Renal cortical epithelial cell (primary cell): ENCODE measurements at places on chromosomes 5 and 9. TPM values are rescaled to one million over a fixed set of nuclear protein-coding genes. Genes with fewer than 3 reads are reported as not detected.

DNA sequence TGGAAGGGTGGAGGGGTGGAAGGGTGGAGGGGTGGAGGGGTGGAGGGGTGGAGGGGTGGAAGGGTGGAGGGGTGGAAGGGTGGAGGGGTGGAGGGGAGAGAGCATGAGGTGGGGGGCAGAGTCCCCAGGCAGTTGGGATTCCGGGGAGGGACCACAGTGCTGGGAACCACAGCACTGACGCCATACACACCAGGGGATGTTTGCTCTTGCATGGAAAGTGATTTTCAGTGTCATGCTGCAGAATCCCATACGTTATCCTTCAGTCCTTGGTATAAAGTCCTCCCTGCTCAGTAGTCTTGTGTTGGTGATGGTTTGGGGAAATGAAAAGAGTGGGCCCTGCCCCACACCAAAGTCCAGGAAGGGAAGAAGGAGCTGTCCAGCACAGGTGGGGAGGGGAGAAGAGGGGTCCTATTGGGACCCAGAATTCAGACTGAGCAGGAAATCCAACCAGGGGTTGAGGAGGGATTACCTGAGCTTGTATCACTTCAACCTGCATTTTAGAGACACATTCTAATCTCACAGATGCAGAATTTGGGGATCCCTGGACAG, 5.5 kb upstream of the FIBCD1 start:
- no peak for DNase-seq

GRCh38 chr5:8650186-8650585, 781.2 kb downstream of the MTRR start:
- DNase-seq, result peak; percentile 87

GRCh38 chr5:101393795-101394450, 490.8 kb upstream of the ST8SIA4 start:
- DNase-seq, result no peak

The COQ4 gene
- 35.5 and 38.2 TPM in 2 replicates for total RNA-seq

- no peak for DNase-seq
Observed at GRCh38 chr9:127654619-127655018, 42.5 kb downstream of the STXBP1 start.

DNA sequence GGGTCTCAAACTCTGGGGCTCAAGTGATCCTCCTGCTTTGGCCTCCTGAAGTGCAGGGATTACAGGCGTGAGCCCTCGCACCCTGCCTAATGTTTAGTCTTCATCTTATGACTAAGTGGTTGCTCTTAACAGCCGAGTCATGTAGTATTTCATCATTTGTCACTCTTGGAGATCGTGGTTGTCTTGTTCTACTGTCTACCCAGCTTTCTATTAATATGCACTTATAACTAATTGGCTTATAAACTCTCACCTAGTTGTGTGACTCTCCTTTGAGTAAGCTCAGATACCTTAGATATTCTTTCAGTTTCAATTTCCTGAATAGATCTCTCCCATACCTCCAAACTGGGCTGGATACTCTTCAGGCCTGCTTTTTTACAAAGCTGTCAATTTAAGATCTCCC, 19.9 kb downstream of the SLC44A1 start:
- DNase-seq, result peak; percentile 64

The CCNI2 gene
- 1.1 and 2.3 TPM in 2 replicates for total RNA-seq

GRCh38 chr5:169165052-169165451, 135.9 kb downstream of the SLIT3 start:
- DNase-seq, result no peak

GRCh38 chr5:36928947-36929346, 52.4 kb downstream of the NIPBL start:
- DNase-seq, result peak; percentile 59

DNA sequence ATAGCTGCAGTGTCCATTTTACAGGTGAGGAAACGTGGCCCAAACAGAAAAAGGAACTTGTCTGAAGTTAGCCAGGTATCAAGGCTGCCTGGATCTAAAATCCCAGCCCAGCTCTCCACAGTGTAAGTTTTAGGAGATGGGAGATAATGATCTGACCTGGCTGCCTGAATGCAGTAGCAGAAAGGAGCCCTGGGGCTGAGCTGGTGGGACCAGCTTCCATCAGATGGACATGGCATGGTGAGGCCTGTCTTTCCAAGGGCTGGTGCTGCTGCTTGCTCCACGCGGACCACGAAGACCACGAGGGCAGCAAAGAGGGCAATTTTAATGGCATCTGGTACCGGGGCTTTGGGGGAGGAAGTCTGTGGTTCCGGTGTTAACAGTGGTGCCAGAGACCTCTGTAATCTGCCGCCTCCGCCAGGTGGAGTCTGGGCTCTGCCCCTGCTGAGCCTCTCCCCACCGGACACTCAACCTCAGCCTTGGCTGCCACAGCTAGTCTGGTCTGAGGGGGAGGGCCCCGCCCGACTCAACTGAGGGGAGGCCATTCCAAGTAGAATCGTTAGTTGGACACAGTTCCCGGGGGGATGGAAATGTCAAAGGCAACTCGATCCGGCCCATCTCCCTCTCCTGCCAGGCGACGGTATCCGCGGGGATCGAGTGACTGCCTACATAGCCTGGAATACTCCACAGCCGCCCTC, 650 bp downstream of the MYORG start:
- peak; percentile 33 for DNase-seq

The CNTLN gene
- 6.1 and 9.5 TPM in 2 replicates for total RNA-seq

The PLAC8L1 gene
- not detected in 2 replicates for total RNA-seq

DNA sequence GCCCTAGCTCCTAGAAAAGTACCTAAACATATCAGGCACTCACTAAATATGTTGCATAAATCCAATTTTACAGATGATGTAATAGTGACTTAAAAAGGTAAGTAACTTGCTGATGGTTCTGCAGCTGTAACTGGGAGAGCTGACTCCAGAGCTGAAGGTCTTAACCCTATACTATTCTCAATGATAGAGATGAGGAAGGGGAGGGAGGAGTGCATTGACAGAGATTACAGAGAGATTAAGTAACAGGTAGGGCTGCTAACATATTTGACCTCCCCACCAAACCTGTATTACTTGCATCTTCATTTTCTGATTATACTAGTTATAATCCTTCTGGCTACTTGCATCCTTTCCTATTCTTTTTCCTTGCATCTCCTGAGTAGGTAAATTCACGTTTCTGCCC, 255.4 kb upstream of the EFNA5 start:
- no peak for DNase-seq

GRCh38 chr5:80223561-80223960, 32.3 kb downstream of the SERINC5 start:
- no peak for DNase-seq

DNA sequence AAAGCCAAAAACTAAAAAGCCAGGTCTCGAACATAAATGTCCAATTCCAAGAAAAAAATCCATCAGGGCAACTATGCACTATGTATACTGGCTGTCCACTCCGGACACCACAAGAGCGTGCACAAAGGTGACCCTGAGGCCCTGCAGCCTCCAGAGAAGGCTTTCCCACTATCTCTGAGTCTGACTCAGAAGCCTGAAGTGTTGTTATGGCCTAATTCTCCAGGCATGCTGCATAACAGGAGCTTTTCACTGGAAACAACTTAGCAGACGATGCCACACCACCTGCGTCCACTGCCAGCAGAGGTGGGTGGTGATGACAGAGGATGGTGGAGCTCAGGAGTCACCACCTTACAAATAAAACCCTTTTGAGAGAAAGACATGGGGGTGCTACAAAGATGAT, 63.7 kb downstream of the HABP4 start:
- DNase-seq, result no peak

The GLDC gene
- total RNA-seq, result 129 and 177 TPM in 2 replicates

The ANKRD31 gene
- under 0.01 and 0.25 TPM in 2 replicates for total RNA-seq

DNA sequence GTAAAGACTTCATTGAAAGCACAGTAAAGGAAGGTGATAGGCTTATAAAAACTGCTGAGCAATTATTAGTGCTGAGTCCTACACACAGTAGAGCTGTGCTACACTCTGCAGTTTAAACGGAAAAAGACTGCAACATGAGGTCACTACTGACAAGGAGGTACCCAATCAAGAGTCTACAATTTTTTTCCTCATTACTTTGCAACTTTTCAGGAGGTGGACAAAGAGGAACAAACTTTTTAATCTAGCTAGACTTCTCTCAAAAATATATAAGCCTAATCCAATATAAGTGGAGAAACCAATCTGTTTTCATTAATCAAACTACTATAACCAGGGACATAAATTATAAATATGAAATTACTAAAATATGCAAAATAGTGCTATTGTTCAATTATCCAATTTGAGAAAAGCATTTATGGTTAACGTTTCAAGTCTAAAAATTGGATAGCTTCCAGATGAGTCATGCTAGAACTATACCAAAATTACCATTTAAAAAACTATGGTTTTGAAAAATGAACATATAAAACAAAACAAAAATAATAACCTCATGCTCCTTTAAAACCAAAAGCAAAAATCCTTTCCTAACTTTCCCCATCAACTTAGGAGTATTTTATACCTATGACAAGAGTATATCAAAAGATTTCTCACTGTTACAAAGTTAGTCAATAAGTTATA, 37.7 kb downstream of the FAM13B start:
- peak; percentile 43 for DNase-seq

The OTP gene
- not detected in 2 replicates for total RNA-seq

DNA sequence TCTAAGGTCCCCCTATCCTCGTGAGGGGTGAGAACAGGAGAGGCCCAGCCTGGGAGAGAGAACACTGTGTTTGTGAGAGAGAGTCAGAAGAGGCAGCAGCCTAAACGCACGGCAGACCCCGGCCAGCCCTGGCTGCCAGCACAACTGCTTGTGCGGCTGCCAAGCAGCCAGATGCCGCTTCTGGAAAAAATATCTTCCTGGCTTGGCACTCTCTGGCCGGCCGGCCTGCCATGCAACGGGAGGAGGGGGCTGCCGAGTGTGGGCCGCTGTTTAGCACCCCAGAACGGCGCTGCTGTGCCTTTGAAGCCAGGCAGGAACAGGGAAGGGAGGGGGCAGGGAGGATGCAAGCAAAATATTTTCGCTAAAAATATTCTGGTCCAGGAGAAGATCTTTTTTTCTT, 105.0 kb downstream of the FGF18 start:
- DNase-seq, result no peak

DNA sequence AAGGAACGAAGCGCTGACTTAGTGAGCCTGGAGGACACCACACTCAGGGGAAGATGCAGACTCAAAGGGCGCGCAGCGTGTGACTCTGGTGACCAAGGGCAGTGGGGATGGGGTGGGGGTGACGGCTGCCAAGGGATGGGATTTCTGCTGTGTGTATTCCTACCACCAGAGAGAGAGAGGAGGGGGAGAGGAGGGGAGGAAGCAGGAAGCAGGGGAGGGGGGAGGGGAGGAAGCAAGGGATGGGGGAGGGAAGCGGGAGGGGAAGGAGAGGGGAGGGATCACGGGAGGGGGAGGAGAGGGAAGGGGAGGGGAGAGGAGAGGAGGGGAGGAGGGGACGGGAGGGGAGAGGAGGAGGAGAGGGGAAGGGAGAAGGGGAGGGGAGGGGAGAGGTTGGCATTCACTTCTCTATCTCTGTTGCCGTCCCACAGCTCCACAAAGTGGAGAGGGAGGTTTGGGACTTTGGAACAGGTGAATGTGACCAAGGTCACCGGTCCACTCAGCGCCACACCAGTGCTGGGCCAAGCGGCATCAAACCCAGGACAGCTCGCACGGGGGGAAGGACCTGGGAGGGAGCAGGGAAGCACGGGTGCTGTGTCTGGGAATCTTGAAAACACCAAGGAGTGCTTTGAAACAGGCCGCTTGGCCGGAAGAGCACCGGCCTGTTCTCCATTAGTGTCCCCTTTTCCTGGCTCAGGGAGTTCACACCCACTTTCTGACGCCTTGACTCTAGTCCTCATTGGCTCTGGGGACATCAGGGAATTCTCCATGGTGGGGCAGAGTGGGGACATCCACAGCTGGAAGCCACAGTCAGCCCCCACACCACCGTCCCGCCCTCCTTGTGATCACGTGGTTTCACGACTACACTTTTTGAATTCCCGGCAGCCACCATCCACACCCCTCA, 77.4 kb downstream of the VAV2 start:
- no peak for DNase-seq

DNA sequence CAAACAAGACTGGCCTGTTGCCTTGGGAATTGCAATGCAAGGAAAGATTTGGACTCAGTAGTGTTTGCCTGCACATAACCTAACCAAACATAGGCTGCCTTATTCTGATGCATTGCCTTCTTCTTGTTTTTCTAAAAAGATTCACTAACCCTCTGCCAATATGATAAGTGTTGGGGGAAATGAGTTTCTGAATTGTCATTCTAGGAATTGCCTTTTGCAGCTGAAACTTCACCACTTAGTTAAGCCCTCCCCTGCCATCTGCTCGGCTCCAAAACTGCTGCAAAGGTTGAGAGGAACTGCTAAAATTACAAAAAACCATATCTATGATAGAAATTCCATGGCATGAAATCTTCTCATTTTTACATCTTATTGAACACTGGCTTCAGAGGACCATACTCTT, 41.6 kb upstream of the SPATA31D4 start:
- DNase-seq, result no peak

- DNase-seq, result no peak
Observed at GRCh38 chr5:107653685-107654084, 17.1 kb downstream of the EFNA5 start.

DNA sequence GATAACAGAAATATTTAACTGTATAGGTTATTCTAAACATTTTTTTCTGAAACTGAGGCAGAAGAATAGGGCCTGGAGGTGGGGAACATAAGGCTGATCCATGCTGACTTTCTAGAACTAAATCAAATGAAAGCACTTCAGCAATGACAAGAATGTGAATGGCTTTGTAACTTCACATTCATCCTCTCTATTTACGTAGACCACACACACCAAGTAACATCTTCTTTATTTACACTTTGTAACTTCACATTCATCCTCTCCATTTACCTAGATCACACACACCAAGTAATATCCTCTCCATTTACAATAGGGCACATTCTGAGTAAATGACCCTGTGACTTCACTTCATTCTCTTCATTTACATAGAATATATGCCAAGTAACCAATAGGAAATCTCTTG, 251.8 kb upstream of the CDH9 start:
- peak; percentile 13 for DNase-seq

GRCh38 chr9:114718801-114719221, 36.8 kb upstream of the TEX48 start:
- DNase-seq, result peak; percentile 94

- no peak for DNase-seq
Observed at GRCh38 chr5:140113180-140113698, 670 bp upstream of the PURA start.

DNA sequence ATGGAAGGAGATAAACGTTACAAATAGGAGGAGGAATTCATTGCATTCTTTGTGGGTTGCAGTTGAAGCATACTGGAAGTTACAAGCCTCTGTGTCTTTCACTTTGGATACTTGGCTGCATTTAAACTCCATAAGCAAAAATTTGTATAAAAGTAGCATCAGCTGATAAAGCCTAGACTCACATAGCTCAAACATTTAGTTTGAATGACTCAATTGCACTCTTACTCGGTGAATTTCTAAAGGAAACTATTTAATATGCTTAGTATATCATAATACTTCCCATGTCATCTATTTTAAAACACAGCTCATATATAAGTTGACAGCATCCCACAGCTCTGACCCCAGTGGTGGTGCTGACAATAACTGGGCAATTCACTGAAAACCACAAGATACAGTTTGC, 596.6 kb upstream of the ZNF608 start:
- DNase-seq, result peak; percentile 13
